ENCODE measurements at places on chromosomes 2 and 18. TPM values are rescaled to one million over a fixed set of nuclear protein-coding genes. Genes with fewer than 3 reads are reported as not detected.

ZNF892 gene
- 2.7 TPM for total RNA-seq

- no peak for DNase-seq
These were observed 49.5 kb upstream of the RAB12 start for GRCh38 chr18:8559612-8560186.

GRCh38 chr2:221485503-221485870 is 86.6 kb downstream of the EPHA4 start:
- no peak for DNase-seq

- no peak for DNase-seq
These were observed 7.1 kb upstream of the WNT10A start for GRCh38 chr2:218873359-218874194.

- DNase-seq, result no peak
These were observed 95.1 kb downstream of the ASB1 start for GRCh38 chr2:238521870-238522269.

- no peak for DNase-seq
These were observed 269.4 kb upstream of the LRRTM1 start for GRCh38 chr2:80573950-80574349.

GRCh38 chr2:132373391-132374135 is 43.0 kb upstream of the GPR39 start:
- DNase-seq, result no peak

DNA sequence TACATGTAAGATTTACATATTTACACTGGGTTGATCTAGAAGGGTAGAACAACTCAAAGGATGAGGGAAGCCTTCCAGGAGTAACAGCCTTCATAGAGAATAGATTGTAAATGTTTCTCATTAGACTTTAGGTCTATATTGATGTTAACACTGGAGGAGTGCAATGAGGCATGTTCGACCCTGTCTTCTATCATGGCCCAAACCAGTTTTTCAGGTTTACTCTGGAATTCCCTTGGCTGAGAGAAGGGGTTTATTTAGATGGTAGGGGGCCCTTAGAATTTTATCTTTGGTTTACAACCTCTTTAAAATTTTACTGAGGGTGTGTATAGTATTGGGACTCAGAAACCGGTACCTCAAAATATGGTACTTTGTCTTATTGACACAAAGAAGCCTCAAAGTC is 634.9 kb upstream of the PIK3C3 start:
- DNase-seq, result no peak

Measured in activated CD4-positive, alpha-beta memory T cell treated with anti-CD3 and anti-CD28 coated beads for 36 hours (primary cell).